ENCODE measurements at places on chromosomes 1 and 21.
A peak's percentile ranks its signal among the peaks of the same experiment; 100 is the strongest.

DNA sequence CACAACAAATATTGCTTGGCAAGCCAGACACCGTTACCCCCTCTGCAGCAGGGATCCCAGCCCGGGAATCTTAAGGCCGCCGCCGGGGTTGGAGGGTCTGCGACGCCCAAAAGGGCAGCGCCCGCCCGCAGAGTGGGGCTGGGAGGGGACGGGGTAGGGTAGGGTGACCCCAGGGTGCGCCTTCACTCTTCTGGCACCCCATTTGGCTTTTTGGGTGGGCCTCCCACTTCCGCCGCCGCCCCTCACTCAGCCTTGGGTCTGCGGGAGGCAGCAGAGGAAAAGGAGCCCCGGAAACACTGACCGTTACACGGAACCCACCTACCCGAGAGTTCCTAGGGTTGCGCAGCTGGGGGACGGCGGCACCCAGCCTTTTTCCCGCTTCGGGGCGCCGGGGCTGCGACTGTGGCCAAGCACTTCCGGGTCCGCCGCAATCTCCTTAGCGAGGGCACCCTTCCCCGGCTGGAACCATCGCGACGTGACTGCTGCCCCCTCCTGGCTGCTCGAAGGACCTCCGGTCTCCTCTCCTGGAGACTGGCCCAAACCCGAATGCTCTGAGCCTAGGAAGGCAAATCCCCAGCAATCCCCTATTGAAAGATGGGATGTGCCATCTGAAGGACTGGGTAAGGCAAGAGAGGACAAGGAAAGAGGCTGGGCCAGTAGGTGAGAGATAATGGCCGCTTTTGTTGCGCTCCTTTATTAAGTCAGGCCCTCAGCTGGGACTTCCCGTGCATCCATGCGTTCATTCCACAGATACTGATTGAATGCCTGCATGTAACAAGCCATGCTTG is at the start of gene PIGC:
PIGC (minus strand) TSS at position 404 of the 788 bp plus-strand sequence. CDS start 1,447 bp downstream, outside the sequence.
- peak; percentile 97 for DNase-seq

DNA sequence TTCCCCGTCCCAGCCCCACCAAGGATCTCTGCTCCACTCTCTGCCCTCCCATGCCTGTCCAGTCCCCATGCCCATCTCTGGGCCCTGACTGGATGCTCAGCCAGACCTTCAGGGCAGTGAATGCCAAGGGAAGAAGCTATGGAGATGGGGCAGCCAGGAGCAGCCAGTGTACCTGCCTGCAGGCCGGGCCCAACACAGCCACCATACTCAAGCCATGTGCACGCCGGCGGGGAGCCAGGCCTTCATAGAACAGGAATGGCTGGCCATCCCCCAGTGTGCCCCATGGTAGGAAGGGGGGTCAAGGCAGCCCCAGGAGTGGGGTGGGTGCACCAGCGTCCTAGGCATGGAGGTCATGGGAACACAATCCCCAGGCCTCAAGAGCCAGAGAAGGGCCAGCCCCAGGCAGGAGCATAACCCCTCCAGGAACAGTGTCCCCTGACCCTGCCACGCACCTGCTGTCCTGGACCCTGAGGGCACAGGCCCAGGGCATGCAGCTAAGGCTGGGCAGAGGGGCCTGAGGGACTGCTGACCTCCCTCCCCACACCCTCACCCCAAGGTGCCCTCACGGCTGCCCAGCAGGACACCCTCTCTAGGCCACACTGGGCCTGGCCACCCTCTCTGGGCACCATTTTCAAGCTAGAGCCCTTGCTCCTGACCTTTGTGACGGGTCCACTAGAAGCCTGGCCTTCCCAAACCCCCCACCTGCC is 20.3 kb upstream of the ARF1 start:
- no peak for DNase-seq

GRCh38 chr1:8458607-8459006 is 140.7 kb downstream of the SLC45A1 start:
- no peak for DNase-seq

- no peak for DNase-seq
These were observed 28.0 kb downstream of the GRIK3 start for GRCh38 chr1:37006132-37006868.

- DNase-seq: peak; percentile 64
These were observed 66.5 kb upstream of the GADD45A start for GRCh38 chr1:67618285-67619018.

- no peak for DNase-seq
These were observed 127.8 kb downstream of the TBX19 start for GRCh38 chr1:168408539-168408865.

DNA sequence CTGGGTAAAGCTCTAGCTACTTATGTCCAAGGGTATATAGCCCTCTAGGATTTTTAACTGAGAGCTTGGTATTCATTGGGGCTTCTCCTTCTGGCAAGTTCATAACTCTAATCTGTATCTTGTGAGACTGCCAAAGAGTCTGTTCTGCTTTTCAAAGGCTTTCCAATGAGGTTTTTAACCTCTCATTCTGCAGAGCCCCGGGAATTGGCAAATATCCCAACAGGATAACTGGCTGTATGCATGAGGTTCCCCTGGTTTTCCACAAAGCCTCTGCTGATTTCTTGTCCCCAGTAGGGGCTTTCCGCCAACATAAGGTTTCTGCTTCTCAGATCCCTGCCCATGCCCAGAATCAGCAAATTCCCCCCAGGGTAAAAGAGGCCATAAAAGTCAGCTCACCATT is 40.9 kb downstream of the RPL5 start:
- DNase-seq: no peak

GRCh38 chr1:75690547-75690946 is 34.0 kb upstream of the ACADM start:
- DNase-seq: no peak

- no peak for DNase-seq
These were observed 36.0 kb downstream of the RNU1-1 start for GRCh38 chr1:16478091-16478490.

DNA sequence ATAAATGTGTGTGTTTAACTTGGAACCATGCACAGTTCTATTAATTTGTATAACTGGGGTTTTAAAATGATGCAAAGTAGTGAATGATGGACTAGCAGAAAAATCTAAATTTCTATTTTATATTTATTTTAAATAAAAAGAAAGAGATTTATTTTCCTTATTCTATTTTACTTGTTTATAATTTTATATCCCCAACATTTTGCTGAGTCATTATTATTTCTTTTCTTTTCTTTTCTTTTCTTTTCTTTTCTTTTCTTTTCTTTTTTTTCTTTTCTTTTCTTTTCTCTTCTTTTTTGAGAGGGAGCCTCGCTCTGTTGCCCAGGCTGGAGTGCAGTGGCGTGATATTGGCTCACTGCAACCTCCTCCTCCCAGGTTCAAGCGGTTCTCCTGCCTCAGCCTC is 395.0 kb upstream of the NCAM2 start:
- no peak for DNase-seq

- no peak for DNase-seq
These were observed 192.2 kb downstream of the ROR1 start for GRCh38 chr1:63966016-63966415.

DNA sequence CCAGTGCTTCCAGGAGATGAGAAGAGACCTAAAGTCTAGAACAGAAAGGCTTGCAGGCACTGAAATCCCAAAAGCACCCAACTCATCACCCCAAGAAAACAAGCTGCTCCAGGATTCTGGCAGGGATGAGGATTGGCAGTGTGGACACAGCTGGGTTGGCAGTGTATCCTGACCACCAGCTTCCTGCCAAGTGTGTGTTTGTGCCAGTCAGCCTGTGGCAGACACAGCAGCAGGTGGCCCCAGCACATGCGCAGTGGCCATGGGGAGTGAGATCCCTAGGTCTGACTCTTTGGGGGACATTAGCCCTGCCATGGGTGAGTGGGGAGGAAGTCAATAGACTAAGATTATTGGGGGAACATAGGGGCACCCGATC is 8.7 kb upstream of the SNAPIN start:
- peak; percentile 93 for DNase-seq

- no peak for DNase-seq
These were observed 204.7 kb downstream of the LHX8 start for GRCh38 chr1:75338616-75339483.

GRCh38 chr1:245762396-245762910 is 607.7 kb downstream of the KIF26B start:
- no peak for DNase-seq

GRCh38 chr1:178407655-178408054 is 89.1 kb downstream of the CLEC20A start:
- peak; percentile 16 for DNase-seq

DNA sequence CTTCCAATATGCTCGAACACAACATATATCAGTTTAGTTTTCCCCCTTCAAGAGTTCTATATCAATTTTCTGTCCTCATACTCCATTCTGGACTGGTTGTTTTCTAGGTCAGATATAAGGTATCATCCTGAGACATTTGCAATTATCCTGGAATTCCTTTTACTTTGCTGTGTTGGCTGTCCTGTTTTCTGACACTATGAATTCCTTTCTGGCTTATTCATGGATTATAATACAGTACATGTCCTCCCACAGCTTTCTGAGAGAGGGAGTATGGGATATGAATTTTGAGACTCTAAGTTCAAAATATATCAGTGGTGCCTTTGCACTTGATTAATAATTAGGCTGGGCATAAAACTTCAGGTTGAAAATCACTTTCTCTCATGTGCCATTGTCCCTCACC is 11.9 kb downstream of the PHTF1 start:
- no peak for DNase-seq

DNA sequence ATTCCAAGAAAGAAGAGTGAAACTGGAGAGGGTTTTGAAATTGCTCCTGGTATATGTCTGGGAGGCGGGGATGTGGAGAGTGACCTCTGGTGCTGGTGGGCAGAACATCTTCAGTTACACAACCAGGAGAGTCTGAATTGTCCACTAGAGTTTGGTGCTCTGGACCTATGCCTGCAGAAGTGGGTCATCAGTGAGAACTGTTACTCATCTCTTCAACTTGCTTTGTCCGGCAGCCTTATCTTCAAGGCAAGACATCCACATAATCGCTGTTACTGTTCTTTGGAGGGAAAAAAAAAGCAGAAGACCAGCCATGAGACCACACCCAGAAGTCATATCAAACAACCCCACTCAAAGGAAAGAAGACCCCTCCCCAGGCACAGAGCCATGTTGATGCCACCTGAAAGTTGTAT is 14.9 kb downstream of the SH2D1B start:
- DNase-seq: no peak

DNA sequence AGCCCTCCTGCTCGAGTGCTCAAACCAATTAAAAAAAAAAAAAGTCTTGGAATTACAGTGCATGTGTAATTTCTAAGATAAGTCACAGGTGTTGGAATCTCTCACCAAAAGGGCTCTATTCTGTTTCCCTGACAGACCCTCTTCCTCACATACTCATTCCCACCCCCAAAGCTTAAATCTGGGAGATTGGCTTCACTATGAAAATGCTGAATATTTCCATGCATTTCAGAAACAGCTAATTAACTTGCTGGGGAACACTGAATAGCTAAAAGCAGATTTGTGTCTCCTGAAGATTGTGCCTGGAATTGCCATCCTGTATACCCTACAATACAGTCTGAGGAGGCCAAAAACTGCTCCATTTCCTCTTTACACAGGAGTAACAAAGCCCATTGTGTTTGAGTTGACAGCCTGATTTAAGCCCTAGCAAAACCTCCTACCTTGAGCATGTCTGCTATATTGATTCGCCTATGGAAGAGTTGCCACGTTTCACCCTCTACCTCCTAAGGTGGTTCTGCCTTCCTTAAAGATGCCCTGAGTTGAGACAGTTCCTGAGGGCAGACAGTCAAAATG is 1.4 kb upstream of the PIK3R3 start:
- no peak for DNase-seq

DNA sequence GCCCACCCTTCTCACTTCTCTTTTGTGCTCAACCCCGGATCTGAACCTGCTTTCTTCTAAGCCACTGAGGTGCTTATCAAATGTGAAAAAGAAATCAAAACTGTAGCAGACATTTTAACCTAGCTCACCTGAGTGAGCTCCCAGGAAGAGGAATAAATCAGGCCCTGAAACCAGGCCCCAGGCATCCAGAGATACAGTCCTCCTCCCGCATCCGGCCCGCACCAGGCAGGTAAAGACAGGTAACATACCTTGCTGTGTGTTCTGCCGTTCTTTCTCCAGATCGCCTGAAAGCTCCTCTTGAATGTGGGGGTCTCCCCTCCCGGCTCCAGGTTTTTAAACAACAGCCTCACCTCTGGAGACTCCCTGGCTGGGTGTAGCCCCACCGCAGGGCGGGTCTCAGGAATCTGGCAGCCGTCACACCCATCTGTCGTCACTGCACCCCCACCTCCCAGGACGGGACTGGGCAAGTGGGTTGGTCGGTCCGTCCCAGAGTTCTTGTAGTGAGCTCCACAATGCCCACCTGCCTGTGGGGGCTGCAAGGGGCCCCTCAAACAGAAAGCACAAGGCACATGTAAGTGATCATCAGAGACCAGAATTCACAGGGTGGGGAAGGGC is at the start of gene LAMB3:
LAMB3 (minus strand) TSS at position 305 of the 615 bp plus-strand sequence. CDS start 1,481 bp downstream, outside the sequence.
- DNase-seq: peak; percentile 79

DNA sequence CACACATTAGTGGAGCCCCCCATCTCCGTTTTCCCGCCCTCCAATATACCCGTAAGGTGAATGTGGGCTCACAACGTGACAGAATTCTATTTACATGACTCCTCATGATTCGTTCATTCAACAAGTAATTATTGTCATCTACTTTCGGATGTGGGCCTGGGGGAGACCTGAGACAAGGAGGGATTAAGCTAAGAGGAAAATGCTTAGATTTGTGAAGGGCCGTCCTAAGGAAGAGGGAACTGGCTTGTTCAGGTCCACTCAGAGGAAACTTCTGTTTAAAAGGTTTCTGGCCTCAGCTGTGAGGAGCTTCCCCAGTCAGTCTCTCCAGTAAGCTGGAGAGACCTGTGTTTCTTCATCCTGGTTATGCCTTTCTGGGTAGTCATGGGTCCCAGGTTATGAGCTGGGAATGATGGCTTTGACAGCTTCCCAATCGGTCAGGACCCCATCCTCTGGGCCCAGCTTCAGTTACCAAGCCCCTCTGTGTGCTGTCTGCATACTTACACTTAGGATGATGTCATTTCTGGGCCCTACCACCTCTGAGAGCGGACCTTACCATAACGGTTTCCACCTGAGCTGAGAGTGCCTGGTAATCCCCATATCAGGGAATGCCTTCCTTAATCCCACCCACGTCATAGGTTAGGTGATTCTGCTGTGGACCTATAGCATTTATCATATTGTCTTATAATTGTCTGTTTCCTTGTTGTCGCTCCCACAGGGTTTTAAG is 687 bp upstream of the ERI3 start:
- no peak for DNase-seq

- no peak for DNase-seq
These were observed 12.9 kb upstream of the RNU1-4 start for GRCh38 chr1:16727190-16728111.

- DNase-seq: no peak
These were observed 131.7 kb upstream of the USH2A start for GRCh38 chr1:216554934-216555333.

GRCh38 chr1:151620286-151620685 is 8.4 kb downstream of the SNX27 start:
- DNase-seq: no peak

GRCh38 chr1:204989266-204990058 is 53.5 kb upstream of the CNTN2 start:
- DNase-seq: peak; percentile 67

Data from stomach (tissue), 19 donors.